ENCODE measurements at places on chromosomes 7 and 10. TPM values are rescaled to one million over a fixed set of nuclear protein-coding genes. Genes with fewer than 3 reads are reported as not detected.
A peak's percentile ranks its signal among the peaks of the same experiment; 100 is the strongest.

- DNase-seq: no peak
Measured at GRCh38 chr7:123230147-123230546, 30.4 kb upstream of the SLC13A1 start.

DNA sequence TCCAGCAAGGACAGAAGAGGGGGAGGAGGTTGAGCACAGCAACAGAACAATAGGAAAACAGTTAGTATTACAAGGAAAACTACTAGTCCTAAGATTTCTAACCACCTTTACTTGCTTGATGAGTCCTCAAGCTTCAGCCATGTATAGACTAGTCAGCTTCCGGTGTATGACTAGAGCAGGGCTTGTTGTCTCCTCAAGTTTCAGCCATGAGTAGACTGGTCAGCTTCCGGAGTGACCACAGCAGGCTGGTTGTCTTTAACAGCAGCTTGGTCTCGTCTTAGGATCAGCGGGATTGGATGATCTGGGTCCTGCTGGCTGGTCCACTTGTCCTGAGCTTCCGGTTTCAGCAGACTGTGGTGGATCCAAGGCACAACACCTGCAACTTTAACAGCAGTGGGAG, 10.6 kb upstream of the ZNF239 start:
- DNase-seq: no peak

GRCh38 chr7:22669692-22670421, 57.1 kb upstream of the IL6 start:
- no peak for DNase-seq

DNA sequence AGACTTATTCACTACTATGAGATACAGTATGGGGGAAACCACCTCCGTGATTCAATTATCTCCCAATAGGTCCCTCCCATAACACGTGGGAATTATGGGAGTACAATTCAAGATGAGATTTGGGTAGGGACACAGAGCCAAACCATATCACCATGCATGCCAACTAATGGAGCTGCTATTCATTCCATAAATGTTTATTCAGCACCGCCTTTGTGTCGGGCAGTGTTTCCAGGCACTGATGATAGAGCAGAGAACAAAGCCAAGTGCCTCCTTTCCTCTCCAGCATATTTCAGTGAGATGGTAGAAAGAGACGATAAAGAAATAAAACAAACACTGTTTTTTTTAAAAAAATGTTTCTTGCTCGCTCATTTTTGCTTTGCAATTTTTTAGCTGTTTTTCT, 295.9 kb upstream of the FOXK1 start:
- no peak for DNase-seq

- peak; percentile 41 for DNase-seq
Measured at GRCh38 chr10:124742413-124743190, 1.6 kb downstream of the FAM53B start.

DNA sequence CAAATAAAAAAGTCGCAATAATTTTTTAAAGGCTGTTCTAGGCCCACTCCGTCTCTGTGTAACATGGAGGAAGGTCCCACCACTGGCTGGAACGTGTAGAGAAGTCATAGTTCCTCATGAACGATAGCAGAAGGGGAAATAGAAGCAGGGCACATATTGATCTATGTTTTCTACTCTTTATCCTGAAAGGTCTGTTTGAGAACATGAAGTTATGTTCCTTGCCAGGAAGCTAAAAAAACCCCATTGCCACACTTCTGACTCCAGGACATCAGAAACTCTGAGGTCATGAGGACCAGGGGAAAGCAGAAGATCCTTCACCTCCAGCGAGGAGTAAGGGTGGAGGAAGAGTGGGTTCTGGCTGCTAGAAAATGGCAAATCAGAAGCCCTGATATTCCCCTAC, 10.8 kb downstream of the ANKRD22 start:
- DNase-seq: no peak

ZNF32 gene
- 47.1 TPM for total RNA-seq

IGFBP3 gene
- 46.0 TPM for total RNA-seq

GPER1 gene
- total RNA-seq: 2.8 TPM

ERVW-1 gene
- total RNA-seq: not detected

SLC39A12 gene
- not detected for total RNA-seq

TBX20 gene
- 193 TPM for total RNA-seq

DRGX gene
- total RNA-seq: not detected
